ENCODE measurements at places on chromosomes 5 and 9.

- DNase-seq: no peak
These were observed 283.3 kb upstream of the TUT7 start for GRCh38 chr9:86637515-86637914.

GRCh38 chr5:83124593-83124992, 47.2 kb downstream of the XRCC4 start:
- no peak for DNase-seq

- no peak for DNase-seq
These were observed 57.1 kb upstream of the PSD2 start for GRCh38 chr5:139738193-139739149.

GRCh38 chr5:160655717-160656116, 196.3 kb downstream of the ATP10B start:
- no peak for DNase-seq

DNA sequence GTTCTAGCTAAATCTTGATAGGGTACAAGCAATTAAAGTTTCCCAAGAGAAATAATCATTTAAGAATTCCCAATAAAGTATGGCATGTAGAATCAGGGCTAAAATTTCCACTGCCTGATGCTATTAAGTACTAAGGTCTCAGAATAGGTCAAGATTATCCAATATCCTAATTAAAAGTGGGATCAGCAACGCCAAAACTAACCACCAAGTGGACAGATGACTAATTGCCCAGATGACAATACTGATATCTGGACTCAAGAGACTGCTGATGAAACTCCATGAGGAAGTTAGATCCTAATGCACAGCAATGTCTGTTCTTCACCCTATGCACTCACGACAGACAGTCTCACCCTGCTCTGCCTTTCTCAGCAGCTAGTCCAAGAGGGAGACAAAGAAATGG, 14.3 kb downstream of the DEPDC1B start:
- no peak for DNase-seq

GRCh38 chr5:38846379-38847011, 683 bp downstream of the OSMR start:
- no peak for DNase-seq

DNA sequence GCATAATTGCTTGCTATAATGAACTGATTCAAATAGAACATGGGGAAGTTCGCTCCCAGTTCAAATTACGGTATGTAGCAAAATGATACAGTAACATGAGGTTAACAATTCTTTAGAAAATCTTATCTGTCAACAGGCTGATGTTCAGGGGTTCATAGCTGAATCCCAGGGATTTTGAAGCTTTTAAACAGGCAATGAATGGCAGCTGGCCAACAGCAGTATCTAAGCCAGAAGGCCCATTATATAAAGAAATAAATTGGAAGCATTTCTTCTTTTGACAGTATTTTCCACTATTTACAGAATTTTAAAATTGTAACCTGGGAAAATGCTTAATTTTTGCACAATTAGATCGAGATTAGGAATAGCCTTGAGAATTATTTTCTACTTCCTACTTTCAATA, 126.8 kb downstream of the PDE8B start:
- DNase-seq: no peak

GRCh38 chr9:95077053-95077765, 240.3 kb downstream of the FANCC start:
- DNase-seq: no peak

Data from stimulated activated CD4-positive, alpha-beta T cell treated with anti-CD3 and anti-CD28 coated beads, TNF-alpha, amount 100 ng/mL, for 4 hours (primary cell).